T-cell (primary cell): ENCODE measurements at places on chromosomes 2 and 18.

GRCh38 chr18:11124054-11124453 is 25.3 kb downstream of the PIEZO2 start:
- DNase-seq, result no peak

DNA sequence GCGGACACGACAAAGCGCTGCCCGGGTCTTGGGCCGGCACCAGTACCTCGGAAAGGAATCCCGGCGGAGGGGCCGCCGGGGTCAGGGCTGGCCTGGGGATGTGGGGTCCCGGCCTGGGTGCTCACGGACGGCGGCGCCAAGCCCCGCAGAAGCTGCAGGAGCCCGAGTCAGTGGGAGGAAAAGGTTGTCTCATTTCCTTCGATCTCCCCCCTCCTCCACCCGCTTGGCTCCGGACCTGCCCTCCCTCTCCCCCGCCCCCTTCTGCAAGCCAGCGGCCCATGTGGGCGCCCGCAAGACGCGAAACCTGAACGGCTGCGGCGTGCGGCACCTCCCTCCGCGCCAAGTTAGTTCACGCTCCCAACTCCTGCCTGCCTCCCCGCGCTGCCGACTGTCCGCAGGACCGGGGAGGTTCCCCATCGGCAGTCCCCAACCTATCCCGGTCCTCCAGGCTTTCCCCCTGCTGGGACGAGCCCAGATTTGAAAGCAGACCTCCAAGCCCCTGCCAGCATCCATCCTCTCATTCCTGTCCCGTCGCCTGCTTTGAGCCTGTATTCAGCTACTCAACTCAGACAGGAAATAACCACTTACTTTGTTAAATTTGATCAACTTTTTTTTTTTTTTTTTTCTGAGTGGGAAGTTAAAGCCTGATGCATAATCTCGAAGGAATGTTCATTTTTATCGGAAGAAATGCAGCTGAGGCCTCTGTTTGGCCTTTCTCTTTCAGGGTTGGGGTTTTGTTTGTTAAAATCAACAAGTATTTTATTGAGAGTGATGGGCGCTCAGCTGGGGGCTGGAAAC is at the start of gene EVA1A:
Gene EVA1A, minus strand, starts transcription at position 172 of the 798 bp plus-strand sequence. CDS start 42,799 bp downstream, outside the sequence.
- DNase-seq, result no peak

DNA sequence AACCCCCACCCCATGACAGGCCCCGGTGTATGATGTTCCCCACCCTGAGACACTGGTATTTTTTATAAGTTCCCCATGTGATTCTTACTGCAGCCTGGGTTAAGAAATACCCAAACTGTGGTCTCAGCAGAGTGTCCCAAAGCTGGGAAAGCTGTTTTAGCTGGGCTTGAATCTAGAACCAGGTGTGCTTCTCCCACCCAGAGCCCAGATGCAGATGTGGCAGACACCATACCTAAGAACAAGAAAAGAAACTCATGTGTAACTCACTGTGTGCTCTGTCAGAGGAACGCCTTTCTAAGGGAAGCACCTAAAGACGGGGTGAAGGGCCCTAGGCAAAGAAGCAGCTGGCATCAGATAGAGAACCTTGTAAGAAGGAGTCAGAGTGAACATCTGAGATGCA is 23.9 kb downstream of the DOK1 start:
- DNase-seq, result no peak

DNA sequence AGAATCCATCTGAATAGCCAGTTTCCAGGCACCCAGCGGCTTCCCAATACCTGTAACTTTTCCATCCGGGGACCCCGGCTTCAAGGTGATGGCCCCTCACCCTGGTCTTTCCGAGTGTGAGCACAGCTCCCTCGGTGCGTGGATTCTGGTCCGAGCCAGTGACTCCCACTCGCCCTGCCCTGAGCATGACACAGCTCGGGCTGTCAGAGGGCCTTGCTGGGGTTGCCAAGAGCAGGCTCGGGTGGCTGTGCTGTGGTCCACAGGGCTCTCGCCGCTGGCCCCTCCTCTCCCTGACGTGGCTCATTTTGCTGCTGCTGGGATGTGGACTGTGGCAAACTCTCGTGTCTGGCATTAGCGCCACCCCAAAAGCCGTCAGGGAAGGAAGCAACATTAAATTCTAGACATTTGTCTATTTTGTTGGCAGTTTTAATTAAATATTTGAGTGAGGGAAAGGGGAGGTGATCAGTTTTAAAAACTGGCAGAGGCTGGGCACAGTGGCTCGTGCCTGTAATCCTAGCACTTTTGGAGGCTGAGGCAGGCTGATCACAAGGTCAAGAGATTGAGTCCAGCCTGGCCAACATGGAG is 5.6 kb upstream of the ESPNL start:
- DNase-seq, result no peak

DNA sequence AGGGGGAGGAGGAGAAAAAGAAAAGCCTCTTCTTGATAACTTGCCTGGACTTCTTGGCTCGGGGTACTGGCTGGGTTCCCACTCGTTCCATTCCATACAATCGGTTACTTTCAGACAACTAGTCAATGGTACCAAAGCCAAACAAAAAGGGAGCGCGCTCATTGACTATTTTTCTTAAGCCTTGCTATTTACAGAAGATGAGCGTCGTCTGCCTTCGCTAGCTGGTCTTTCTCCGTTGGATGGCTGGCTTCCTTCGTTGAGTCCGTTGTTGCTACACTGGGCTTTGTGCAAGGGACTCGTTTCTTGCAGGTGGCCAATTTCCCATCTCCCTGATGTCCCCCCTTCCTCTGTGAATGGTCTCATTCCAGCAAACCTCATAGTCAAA is 260.4 kb downstream of the ZNF516 start:
- no peak for DNase-seq

- DNase-seq, result no peak
Observed at GRCh38 chr2:128439031-128439790, 120.5 kb upstream of the HS6ST1 start.

DNA sequence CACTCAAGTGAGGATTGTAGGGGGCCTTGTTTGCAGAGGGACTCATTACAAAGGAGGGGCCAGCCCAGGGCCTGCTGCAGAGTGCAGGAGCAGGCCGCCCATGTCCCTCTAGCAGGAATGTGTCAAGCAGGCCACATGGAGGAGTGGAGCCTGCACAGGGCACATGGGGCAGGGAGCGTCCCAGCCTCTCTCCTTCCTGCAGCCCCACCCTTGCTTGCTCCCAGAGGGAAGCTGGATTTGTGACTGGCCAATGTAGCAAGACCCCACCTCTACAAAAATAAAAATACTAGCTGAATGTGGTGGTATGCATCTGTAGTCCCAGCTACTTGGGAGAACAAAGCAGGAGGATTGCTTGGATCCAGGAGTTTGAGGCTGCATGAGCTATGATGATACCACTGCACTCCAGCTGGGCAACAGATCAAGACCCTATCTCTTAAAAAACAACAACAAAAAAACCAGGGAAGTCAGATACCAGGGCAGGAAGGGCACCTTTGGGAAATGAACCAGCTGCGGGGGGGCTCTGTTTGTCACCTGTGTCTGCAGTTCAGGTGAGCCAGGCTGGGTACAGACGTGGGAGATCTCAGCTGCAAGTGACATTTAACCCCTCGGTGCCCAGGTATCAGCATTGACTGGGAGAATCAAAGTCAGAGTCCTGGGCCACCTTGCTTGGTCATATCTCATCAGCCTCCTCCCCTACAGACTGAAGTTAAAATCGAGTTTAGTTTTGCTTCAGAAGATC is 27.7 kb downstream of the IMPA2 start:
- DNase-seq, result no peak

DNA sequence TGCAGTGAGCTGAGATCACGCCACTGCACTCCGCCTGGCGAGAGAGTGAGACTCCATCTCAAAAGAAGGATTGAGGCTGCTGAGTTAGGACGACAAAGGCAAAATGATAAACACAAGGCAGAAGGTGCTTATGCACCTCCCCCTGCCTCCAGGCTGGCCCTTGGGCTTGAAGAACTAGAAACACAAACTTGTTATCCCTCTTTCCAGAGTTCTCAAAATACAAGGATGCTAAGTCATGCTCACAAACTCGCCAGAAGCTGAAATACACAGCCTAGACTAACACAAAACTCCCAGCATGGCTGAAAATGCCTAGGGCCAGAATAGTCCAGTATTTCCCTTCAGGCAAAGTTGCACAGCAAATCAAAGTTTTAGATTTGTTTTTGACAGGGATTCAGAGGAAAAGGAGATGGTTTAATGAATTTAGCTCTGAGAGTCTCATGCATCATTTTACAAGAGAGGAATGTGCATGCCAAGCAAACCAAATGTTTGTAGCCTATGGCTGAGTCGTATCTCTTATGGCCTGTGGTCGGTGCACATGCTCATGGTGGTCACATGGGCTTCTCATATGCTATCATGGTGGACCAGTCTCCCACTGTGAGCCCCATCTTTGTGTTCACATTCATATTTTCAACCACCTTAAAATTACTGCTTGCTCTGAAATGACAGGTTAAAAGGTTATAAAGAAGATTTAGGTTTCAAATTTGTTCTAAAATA is 16.2 kb upstream of the MREG start:
- DNase-seq, result no peak

DNA sequence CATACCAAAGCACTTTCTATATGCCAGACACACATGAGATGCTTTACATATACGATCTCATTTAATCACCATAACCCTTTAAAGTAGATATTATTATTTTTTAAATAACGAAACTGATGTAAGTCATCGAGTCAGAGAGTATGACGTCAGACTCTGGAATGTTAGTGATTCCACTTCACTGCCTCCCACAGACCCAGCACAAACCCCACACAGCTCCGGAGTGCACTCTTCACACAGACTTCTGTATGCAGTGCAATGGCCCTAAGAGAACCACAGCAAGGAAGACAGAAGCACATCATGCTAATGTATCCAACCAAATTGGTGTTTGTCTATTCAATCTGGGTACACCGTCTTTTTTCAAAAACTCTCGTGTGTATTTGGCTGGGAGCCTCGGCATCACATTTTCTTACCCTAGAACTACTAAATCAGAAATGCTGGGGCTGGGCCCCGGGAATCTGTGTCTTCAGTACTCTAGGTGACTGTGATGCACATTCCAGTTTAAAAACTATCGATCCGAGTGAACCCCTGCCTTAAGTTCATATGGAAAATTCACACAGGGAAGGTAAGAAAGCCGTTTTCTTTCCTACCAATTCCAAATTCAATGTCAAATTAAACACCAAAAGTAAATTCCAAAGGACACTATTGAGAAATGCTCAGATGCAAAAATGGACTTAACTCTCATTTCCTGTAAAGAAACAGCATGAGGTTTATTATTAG is 117.7 kb upstream of the ACVR1C start:
- DNase-seq, result no peak
